ENCODE measurements at places on chromosomes 3 and 15.

DNA sequence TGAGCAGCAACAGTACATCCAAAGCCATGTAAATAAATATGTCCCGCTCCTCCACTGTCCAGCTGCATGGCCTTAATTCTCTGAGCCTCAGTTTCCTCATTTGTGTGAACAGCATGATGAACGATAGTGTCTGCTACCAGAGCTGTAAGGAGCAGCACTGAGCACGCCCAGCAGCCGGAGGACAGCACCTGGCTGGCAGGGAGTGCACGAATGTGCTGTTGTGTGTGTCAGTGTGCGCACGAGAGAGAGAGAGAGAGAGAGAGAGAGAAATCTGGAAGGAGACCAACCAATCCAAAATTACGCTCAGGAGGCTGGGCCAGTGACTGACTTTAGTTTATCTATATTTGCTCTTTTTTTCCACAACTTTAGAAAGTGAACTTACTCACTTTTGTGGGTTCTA, 26.6 kb upstream of the PLXNA1 start:
- DNase-seq: no peak

- peak; percentile 94 for DNase-seq
These were observed 111.0 kb upstream of the KLF13 start for GRCh38 chr15:31215490-31216214.

DNA sequence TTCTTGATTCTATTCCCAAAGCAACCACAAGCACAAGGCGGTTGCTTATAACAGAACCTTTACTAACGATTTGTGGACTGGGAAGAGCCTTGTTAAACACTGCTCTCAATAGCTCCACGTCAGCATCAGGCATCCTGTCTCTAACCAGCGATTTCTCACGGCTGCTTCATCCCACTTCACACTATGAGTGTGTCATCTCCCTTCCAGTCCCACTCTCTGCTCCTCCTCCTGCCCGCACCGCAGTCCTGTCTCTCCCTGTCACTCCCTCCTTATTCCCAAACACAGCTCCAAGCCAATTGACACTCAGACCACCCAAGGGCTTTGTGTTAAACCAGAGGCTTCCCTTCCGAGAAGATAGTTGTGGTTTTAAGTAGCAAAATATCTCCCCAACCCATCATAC, 94.8 kb downstream of the ABHD5 start:
- DNase-seq: no peak

DNA sequence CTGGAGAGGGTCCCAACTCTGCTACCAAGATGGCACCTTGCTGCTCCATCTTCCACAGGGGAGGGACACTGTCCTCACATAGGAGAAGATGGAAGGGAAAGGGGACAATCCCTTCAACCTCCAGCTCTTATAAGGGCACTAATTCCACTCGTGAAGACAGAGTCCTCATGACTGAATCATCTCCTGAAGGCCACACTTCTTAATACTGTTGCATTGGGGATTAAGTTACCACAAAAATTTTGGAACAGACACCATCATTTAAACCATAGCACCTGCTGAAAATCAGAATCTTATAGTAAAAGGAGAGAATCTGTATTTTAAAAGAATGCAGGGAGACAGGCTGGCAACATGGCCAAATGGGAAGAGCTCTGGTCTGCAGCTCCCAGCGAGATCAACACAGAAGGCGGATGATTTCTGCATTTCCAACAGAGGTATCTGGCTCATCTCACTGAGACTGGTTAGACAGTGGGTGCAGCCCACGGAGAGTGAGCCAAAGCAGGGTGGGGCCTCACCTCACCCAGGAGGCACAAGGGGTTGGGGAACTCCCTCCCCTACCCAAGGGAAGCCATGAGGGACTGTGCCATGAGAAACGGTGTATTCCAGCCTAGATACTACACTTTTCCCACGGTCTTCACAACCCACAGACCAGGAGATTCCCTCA, 69.4 kb upstream of the LIPC start:
- no peak for DNase-seq

- DNase-seq: no peak
These were observed 360.2 kb upstream of the ROPN1 start for GRCh38 chr3:124352149-124352539.

DNA sequence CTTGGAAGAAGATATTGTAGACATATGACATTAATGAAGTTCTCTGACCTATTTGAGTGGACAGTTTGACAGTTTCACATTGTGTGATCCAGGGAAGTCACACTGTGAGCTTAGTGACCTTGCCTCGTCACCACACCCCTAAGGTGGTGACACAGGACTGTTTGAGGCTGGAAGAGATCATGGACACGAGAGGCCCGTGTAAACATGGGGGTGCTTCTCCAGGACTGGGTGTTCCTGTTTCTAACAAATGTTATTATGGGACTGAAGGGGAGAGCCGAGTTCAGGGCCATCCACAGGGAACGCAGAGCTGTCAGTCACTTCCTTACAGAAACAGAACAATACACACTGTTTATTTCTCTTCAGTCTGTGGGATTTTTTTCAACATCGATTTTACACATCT, 96.5 kb upstream of the DNAJC19 start:
- DNase-seq: no peak

- no peak for DNase-seq
These were observed 31.2 kb upstream of the SRP14 start for GRCh38 chr15:40070166-40070557.

DNA sequence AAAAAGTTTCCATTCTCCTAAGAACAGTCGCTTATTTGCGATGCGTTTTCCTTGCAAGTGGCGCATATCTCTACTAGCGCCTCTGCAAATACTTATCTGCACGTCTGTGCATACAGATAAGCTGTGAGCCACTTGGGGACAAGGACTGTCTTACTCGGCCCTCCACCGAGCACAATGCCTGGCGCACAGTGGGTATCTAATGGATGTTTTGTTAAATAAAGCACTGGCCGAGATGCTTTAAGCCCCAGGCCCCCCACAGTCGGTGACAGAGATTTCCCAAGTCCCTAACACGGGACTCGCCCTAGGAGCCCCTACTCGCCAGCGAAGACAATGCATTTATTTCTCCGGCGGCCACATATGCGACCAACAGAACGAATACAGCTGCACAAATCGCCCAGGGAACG, 503 bp downstream of the HLTF start:
- no peak for DNase-seq

DNA sequence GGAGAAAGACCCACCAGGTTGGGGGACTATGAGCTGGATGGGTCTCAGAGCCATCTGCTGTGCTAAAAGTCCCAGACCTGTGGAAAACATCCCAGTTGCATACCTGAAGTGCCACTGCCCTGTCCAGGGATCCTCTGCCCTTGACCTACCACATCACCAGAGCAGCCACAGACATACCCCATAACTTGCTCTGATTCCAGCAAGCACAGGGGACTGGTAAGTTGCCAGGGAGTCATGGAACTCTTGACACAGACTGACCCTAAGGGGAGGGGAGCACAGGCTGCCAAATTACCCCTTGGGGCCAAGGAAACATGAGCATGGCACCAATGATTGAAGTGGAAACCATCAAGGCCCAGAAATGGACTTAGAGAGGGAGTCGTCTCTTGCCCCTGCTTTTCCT, 1335.1 kb upstream of the ALCAM start:
- DNase-seq: no peak

DNA sequence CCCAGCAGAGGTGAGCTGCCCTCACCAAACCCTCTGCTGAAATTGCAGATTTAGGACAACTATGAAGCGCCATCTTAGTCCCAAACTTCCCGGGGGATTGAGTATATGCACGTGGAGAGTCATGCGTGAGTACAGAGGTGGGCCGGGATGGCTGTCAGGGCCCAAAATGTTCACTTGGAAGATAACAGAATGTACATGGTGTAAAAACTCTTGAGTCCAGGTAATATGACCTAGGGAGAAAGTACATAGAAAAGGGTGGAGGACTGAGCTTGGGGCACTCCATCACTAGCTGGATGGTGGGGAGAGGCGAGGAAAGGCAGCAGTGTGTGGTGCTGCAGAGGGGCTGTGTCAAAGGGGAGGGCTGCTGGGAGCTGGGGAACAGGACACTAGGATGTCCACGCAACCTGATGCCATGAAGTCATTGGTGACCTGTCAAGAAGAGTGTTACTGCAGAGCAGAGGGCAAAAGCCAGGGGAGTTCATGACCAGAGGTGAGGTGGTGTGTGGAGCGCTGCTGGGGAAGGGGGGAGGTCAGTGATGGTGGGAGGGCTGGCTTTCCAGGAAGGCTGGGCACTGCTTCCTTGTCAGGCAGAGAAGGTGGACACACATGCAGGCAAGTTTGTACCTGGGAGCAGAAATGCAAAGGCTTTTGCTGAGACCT, 236.2 kb upstream of the LYSMD4 start:
- DNase-seq: no peak

- no peak for DNase-seq
These were observed 23.0 kb downstream of the CMTM7 start for GRCh38 chr3:32414522-32415202.

GRCh38 chr3:56790016-56790821, 11.5 kb downstream of the ARHGEF3 start:
- no peak for DNase-seq

- no peak for DNase-seq
These were observed 67.2 kb downstream of the MYO9A start for GRCh38 chr15:72050700-72051099.

GRCh38 chr15:66821307-66821706, 119.3 kb downstream of the SMAD6 start:
- no peak for DNase-seq

DNA sequence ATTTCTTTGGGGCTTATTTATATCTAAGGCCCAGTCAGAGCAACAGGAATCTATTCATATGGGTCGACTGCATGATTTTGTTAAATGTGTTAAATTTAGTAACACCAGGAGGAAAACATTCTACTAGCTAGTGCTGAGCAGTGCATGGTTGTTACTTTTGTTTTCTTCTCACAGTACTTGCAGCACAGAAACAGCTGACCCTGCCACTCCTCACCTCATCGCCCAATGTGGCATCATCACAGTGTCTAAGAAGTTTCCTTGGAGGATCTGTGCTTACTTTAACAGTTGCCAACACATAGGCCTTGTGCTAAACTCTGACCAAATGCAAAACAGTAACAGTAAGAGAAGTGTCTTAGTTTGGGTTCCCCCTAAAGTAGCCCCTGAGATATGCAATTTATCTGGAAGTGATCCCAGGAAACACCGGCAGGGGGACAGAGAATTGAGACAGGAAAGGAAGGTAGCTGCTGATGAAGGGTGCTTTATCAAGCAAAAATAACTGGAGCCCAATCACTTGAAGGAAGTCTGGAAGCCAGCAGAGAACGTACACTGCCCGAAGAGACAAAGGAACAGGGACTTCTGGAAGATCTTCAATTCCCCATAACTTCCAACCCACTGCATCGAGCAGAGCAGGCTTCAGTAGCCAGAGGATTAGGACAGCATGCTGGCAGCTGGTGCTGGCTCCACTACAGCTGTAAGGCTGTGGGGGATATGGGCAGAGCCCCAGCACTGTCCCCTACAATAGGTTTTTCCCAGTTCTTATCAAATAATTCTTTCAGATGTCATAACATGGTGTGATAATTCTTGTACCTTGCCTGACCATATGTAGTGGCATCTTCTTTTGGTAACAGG, 36.0 kb upstream of the ULK4 start:
- DNase-seq: no peak

- no peak for DNase-seq
These were observed 120.1 kb upstream of the NMNAT3 start for GRCh38 chr3:139797724-139798343.

DNA sequence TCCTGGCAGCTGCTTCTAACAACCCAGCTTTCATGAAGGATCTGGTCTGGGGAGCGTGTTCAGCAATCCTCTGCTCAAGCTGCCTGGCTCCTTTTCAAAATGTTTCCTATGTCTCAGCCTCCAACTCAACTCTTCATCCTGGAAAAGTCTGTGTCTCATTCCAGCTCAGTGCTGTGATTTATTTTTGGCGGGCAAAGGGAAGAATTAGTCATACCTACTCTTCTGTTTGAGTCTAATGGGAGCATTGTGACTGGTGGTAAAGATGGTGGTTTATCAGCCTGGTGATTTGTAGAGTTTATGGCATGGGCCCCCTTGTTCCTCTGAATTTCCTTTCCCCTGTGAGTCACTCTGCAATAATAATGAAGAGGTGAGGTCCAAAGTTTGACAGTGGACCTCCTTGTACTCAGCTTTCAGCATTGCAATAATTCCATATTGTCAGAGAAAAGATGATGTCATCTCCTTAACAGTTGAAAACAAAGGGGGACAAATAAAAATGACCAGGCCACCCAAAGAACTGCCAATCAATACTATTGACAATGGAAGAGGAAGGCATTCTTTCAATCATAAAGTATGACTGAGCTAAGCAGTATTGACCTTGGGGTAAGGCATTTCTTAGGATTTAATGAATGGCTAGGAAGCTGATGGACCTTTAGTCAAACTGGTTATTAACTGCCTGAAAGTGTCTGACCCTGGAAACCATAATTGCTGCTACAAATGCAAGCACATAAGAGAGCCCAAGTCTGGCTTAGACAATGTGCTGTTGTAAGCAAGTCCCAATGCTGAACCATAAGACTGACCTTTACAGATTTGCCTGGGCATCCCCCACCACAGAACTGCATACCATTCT, 204.7 kb upstream of the MCTP2 start:
- no peak for DNase-seq

GRCh38 chr3:194532591-194532990, 45.8 kb upstream of the ATP13A3 start:
- DNase-seq: no peak

- DNase-seq: no peak
These were observed 61.3 kb downstream of the CRYBG3 start for GRCh38 chr3:97882975-97883598.

- no peak for DNase-seq
These were observed 1.1 kb upstream of the INTS14 start for GRCh38 chr15:65611888-65612615.

DNA sequence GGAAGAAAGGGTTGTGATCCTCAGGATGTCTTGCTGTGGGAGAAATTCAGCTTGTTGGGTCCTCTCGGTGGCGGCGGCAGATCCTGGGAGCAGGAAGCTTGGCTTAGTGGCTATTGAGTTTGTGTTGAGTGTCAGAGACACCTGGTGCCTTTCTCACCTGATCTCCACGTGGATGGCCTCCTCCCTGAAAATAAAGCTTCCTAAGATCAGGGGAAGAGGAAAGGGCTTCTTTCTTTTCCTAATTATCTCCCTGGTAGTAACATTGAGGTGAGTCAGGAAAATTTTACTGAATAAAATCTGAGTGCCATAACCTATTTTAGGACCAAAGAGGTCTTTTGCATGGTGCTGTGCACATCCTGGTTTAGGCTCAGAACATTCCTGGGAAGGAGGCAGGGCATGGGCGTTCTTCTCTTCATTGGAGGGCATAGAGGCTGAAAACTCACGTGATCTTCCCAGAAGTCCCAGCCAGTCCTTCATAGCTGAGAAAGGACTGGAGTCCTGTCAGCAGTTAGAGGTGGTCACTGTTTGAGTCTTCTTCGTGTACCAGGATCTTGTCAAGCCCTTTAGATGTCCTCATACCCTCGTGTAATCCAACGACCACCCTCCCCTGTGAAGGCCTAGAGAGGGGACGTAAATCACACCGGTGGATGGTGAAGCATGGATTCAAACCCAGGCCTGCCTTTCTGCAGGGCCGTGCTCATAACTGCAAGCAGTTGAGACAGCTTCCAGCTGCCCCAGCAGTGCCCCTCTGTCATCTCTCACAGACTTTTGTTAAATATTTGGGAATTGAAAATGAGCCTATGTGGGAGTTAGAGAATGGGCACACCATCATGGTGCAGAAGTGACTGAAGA, 1.1 kb downstream of the CMTM8 start:
- no peak for DNase-seq

All from Right ventricle myocardium inferior (tissue), 1 donor.